CD4-positive, alpha-beta T cell treated with Interleukin-12 subunit alpha and Interleukin-12 subunit beta, for 1 hour (primary cell): ENCODE measurements at places on chromosomes 5 and 9.

GRCh38 chr9:130128733-130129431 lies 43.3 kb upstream of the NCS1 start:
- peak; percentile 63 for DNase-seq

GRCh38 chr9:13430368-13431221 lies 151.1 kb upstream of the MPDZ start:
- no peak for DNase-seq

- DNase-seq: no peak
Measured at GRCh38 chr5:172902497-172903472, 56.4 kb upstream of the RPL26L1 start.

DNA sequence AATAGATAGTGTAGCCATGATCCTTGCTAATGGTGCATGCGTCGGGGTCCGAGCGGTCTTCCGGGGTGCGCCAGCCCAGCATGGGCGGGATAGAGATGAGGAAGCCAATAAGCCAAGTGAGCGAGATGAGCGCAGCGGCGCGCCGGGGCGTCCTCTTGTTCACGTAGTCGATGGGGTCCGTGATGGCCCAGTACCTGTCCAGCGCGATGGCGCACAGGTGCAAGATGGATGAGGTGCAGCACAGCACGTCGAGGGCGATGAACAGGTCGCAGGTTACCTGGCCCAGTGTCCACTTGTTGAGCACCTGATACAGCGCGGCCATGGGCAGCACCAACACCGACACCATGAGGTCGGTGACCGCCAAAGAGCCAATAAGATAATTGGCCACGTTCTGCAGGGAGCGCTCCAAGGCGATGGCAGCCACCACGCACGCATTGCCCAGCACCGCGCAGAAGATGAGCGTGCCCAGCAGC lies 1.1 kb downstream of the HTR1A start:
- no peak for DNase-seq

DNA sequence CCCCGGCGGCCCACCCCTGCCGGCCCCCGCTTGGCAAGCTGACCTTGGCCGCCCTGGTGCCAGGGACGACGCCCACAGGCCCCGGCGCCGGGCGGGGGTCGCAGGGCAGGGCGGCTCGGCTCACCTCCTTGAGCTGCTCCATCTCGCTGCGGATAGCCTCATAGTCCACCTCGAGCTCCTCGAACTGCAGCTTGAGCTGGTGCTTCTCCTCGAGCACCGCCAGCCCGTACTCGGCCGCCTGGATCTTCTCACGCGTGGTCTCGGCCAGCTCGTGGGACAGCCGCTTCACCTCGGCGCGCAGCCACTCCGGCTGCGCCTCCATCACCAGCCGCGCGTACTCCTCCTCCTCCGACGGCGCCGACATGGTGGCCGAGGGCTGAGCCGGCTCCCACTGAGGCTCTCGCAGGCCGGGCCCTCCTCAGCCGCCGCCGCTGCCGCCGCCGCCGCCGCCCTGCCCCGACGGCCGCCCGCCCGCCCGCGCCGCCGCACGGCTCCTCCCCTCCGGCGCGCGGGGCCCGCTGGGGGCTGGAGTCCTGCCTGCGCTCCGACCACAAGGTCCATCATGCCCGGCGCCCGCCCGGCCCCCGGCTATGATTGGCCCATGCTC lies at the start of gene BICD2:
Gene BICD2, minus strand, starts transcription at position 453 of the 607 bp plus-strand sequence. Its CDS starts 89 bp downstream, at position 364.
- no peak for DNase-seq

DNA sequence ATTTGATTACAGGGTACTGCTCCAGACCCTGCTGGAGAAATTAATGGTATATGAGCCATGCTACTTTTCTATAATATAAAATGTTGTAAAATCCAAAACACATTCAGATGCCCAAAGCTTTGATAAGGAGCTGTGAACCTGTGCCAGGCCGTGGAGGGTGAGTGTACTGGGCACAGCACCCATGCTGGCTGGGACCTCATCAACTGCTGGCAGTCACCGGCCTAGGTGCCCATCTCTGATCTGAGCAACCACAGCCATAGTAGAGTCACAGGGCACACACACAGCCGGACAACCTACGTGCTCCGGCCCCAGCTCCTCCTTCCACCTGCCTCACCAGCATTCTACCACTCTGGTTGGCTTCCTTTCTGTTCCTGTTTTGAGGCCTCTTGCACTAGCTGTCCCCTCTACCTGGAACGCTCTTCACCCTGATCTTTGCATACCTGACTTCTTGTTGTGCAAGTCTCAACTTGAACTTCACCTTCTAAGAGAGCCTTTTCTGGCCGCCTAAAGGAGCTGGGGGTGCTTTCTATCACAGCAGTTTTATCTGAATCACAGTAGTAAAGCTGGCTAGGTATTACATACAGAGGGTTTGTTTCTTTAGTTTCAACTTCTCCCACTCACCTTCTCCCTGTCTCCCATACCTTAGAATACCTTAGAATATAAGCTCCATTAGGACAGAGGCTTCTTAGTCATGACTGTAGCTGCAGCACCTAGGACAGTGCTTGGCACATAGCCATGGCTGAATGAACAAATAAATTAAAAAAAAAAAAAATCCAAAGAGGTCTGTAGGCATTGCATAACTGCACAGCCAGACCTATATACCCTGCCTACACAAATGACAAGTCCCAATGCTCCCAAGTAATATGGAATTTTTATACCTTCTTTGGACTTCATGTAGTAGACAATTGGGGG lies 51.7 kb downstream of the MED27 start:
- no peak for DNase-seq

GRCh38 chr9:89223396-89223977 lies 44.9 kb upstream of the SHC3 start:
- no peak for DNase-seq
